ENCODE measurements at places on chromosomes 13 and 19. TPM values are rescaled to one million over a fixed set of nuclear protein-coding genes. Genes with fewer than 3 reads are reported as not detected.

DNA sequence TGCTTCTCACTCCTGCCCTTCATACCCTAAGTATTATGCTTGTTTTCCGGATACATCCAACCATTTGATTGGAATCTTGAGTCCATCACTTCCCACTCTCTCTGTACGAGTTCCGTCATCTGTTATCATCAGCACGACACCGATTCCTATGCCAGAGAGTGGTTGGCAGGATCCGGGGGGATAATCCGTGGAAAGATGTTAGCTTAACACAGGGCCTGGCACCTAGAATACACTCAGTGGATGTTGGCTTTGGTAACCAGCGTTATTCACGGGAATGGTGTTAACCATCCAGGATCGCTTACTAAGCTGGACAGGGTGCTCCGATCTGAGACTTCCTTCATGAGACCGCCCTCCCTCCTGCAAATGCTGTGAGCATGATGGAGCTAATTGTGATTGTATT lies 12.4 kb downstream of the VSTM2B start:
- H3K4me3 ChIP-seq: no peak overlapping the region
- no peaks in the 10 kb centered on the region for H3K4me1 ChIP-seq
- peaks cover 39% of the 10 kb centered on the region for H3K27me3 ChIP-seq
- no peak for DNase-seq
- no peak overlapping the region for H3K27ac ChIP-seq
- H3K36me3 ChIP-seq: no peaks in the 10 kb centered on the region

- no peak for DNase-seq
- H3K27ac ChIP-seq: no peak overlapping the region
- peaks cover 8% of the 10 kb centered on the region for H3K27me3 ChIP-seq
- H3K4me3 ChIP-seq: no peak overlapping the region
These were observed 7.3 kb downstream of the ACOD1 start for GRCh38 chr13:76955661-76956060.

The SAMD1 gene
- 42.7 TPM for total RNA-seq

The TPM4 gene
- 472 TPM for total RNA-seq

The SETDB2 gene
- 11.8 TPM for total RNA-seq

Measured in type B pancreatic cell (in vitro differentiated cells).